GM06990 (cell line): ENCODE measurements at places on chromosomes 5 and 9.

DNA sequence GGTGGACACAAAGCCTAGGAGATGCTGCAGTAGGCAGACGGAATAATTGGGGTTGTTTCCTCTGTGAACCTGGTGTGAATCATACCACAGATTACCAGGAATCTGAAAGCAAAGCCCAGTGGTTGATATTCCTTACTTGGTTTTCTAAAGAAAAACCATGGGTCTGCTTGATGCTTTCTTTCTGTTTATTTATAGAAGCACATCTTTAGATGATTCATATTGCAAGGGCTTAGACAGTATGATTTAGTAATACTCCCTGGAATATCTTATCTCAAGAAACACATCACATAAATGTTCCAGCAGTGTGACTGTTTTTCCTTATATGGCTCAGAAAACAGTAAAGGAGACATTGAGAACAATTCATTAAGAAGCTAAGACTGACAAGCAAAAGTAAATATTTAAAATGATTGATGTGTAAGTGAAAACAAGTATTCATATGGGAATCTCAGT is 623.3 kb downstream of the RAB3C start:
- no peak for DNase-seq

GRCh38 chr5:2852446-2852845 is 101.0 kb upstream of the IRX2 start:
- DNase-seq = no peak

DNA sequence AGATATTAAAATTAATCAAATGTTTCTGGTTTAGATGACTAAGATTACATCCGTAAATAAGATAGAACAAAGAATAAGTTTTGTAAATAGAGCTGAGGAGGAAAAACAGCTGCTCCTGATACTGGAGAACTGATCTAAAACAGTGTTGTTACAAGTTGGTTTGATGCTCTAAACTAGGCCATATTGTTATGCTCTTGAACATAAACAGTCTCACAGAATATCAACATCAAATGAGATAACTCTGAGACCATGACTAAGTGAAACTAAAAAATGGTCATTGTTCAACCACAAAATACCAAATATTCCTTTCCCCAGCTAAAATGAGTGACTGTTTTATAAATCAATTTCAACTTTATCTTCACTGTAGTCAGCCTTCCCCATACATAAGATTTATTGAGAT is 16.5 kb upstream of the SRFBP1 start:
- no peak for DNase-seq

- no peak for DNase-seq
Measured at GRCh38 chr9:114153761-114154599, 1.4 kb upstream of the COL27A1 start.

DNA sequence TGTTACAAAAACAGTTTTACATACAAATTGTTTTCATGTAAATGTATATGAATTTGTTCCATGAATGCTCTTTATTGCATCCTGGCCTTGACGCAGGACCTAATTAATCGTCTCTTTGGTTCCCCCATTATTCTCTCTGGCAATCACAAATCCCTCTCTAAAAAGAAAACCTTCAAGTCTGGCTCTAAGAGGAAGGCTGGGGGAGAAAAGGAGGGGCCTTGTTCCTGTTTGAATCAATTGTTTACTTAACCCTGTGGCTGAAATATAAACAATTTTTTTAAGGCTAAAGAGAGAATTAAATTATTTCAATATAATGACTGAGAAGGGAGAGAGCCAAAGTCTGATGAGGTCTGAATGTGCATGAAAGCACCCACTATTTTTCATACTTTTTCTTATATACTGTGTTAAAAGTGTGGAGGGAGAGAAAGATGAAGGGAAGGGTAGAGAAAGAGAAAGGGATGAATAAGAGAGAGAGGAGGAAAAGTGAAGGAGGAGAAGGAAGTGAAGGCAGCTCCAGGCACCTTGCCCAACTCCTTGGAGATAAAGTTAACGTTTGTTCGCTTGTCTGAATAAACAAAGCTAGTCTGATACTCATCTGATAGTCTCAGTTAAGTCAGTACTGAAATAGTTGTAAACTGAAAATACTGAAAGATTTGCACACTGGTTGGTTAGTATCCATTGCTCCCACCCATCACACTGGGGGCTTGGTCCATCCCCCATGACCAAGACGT is 116.4 kb upstream of the SPDL1 start:
- no peak for DNase-seq

DNA sequence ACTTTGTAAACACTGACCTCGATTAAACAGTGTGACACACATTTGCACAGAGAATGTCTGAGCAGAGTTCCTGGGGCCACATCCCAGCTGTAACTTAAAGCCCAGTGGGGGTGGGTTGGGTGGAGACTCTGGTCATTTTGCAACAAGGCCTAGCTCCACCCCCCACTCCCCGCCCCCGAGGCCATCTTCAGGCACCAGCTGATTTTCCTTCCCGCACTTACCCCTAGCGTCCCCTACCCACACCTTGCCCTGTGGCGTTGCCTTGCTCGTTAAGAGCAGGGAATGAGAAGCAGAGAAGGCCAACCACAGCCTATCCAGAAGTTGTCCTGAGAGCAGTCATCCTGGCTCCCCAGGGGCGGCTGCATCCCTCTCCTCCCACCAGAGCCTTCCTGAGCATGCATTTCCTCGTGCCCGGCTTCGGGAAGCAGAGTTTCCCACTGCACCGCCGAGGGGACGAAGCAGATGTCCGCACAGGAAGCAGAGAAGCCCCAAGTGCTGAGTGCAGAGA is 101.7 kb upstream of the SARDH start:
- DNase-seq = no peak
